Ovary (tissue), 10 donors: ENCODE measurements at places on chromosomes 2 and 18. TPM values are rescaled to one million over a fixed set of nuclear protein-coding genes. Genes with fewer than 3 reads are reported as not detected.

DNA sequence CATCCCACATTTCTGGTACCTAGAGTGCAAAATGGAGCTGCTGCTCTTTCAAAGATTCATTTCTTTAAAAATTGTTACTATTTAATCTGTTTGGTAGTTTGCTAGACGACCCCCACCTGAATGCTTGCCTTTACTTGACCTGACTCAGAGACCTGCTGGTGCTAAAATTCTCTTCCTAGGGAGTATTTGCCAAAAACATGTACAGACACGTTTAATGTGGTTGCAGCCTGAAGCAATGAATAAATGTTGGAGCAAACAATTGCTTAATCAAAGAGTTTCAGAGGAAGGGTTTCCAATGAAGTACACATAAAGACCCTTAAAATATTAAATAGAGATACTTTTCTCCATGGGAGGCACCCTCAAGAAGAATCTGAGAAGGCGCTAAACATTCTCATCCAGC, 734.4 kb downstream of the CBLN2 start:
- H3K27me3 ChIP-seq: no peaks in the 10 kb centered on the region
- no peak overlapping the region for H3K27ac ChIP-seq
- no peak for DNase-seq
- H3K4me1 ChIP-seq: no peaks in the 10 kb centered on the region
- H3K36me3 ChIP-seq: no peaks in the 10 kb centered on the region
- H3K4me3 ChIP-seq: no peak overlapping the region

DNA sequence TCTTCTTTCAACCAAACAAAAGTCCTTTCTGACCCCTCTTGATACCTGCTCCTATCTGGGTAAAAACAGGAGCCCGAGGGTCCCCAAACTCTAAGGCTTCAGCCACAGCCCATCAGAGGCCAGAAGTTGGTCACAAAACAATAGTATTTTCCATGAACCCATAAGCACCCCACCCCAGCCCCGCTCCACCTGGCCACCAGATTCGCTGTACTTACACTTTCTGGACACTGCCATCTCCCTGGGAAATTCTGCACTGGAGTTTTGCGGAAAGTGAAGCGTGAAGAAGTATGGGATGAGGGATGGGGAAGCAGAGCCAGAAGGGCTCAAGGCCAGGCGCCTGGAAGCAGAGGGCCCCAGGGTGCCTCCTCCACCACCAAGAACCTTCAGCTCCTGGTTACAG, 5.2 kb upstream of the RUFY4 start:
- no peak overlapping the region for H3K27ac ChIP-seq
- DNase-seq: no peak
- peaks cover 2% of the 10 kb centered on the region for H3K4me1 ChIP-seq

DNA sequence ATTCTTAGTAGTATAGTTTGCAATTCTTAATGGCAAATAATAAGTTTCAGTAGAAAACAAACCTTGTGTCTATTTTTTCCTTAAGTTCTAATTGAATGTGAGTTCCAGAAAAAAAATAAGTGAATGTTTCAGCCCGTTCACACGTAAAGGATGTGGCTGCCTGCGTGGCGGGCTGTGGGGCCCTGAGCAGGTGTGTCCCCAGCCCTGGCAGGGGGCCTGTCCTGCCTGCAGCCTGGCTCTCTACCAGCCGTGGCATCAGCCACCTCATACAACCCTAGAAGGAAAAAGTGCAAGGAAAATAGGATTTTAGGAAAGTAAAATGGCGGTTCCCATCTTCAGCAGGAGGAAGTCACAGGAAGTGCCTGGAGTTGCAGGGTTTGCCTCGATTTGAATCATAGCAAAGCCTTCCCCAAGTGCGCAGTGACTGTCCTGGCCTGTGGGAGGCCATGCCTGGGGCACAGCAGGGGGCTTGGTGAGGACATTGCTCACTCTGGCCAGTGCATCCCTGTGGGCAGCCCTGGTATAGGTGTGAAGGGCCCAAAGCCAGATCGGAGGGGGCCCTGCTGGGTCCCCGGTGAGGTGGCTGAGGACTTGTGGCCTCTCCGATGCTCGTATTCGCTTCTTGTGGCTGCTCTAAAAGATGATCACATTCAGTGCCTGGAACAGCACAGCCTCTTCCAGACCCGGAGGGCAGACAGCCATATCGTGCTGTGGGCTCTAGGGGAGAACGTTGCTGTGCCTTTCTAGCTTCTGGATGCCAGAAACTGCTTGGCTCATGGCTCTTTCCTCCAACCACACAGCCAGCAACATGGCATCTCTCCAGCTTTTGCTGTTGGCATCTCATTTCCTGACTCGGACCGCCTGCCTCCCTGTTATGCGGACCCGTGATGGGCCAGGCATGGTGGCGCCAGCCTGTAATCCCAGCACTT, 12.6 kb downstream of the DTYMK start:
- H3K4me3 ChIP-seq: no peak overlapping the region
- no peaks in the 10 kb centered on the region for H3K36me3 ChIP-seq
- H3K27me3 ChIP-seq: no peaks in the 10 kb centered on the region
- H3K27ac ChIP-seq: no peak overlapping the region

DNA sequence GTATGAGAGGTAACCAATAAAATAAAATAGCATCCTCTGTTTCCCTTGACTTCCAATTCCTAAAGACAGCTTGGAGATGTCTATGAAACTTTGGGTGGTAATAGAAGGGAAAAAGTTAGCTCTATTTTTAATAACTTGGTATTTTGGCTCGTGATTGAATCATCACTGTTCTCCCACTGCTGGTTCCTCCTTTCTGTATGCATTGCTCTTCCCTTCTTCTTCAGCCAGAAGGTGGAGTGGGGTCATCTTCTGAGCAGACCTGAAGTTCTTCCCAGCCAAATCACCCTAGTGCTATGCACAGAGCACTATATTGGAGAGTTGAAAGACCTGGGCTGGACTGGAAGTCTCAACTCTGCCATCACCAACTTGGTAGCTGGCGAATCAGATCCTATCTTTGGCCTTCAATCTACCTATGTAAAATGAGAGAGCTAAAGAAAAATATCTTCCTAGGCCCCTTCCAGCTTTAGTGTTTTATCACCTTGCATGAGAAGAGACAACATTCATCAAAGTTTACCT, 54.1 kb downstream of the CPO start:
- no peaks in the 10 kb centered on the region for H3K27me3 ChIP-seq
- H3K4me3 ChIP-seq: no peak overlapping the region
- DNase-seq: no peak
- no peaks in the 10 kb centered on the region for H3K36me3 ChIP-seq
- H3K4me1 ChIP-seq: peaks cover 2% of the 10 kb centered on the region
- H3K27ac ChIP-seq: no peak overlapping the region

DNA sequence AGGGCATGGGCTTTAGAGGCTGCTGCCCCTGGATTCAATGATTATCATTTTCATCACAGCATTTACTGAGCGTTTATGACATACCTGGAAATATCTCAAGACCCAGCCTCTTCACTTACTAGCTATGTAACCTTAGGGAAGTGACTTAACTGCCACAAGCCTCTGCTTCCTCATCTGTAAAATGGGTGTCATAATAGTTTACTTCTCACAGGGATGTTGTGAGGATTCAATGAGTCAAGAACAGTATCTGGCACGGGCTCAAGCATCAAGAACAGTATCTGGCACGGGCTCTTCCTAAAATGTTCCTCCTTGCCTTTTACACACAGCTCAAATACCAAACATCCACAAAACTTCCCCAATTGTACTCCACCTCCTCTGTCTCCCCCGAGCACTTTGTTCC, 31.4 kb downstream of the LGALSL start:
- H3K36me3 ChIP-seq: no peaks in the 10 kb centered on the region
- no peaks in the 10 kb centered on the region for H3K27me3 ChIP-seq
- no peak overlapping the region for H3K27ac ChIP-seq
- H3K4me1 ChIP-seq: no peaks in the 10 kb centered on the region
- no peak overlapping the region for H3K4me3 ChIP-seq
- DNase-seq: no peak

- peak overlapping the region; percentile 14 for H3K27ac ChIP-seq
- no peaks in the 10 kb centered on the region for H3K36me3 ChIP-seq
Observed at GRCh38 chr2:157874348-157874747, 1.8 kb downstream of the ACVR1 start.

DNA sequence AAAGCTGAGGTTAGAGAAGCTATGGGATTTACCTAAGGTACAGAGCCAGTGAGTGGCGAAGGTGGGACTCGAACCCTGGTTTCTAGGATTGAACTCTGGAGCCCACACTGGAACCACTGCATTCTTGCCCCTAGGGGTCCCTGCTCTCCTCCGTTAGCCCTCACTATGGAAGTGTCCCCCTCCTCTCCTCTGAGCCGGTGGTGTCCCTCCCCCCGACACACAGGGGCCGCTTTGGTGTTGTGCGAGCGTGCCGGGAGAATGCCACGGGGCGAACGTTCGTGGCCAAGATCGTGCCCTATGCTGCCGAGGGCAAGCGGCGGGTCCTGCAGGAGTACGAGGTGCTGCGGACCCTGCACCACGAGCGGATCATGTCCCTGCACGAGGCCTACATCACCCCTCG, 8.5 kb upstream of the GMPPA start:
- H3K4me3 ChIP-seq: no peak overlapping the region
- H3K27ac ChIP-seq: no peak overlapping the region
- no peaks in the 10 kb centered on the region for H3K4me1 ChIP-seq
- no peaks in the 10 kb centered on the region for H3K27me3 ChIP-seq
- no peaks in the 10 kb centered on the region for H3K36me3 ChIP-seq

GRCh38 chr2:86298411-86299390, 38.7 kb downstream of the REEP1 start:
- peaks cover 9% of the 10 kb centered on the region for H3K4me1 ChIP-seq
- DNase-seq: no peak
- H3K27ac ChIP-seq: no peak overlapping the region
- H3K36me3 ChIP-seq: no peaks in the 10 kb centered on the region
- no peak overlapping the region for H3K4me3 ChIP-seq

DNA sequence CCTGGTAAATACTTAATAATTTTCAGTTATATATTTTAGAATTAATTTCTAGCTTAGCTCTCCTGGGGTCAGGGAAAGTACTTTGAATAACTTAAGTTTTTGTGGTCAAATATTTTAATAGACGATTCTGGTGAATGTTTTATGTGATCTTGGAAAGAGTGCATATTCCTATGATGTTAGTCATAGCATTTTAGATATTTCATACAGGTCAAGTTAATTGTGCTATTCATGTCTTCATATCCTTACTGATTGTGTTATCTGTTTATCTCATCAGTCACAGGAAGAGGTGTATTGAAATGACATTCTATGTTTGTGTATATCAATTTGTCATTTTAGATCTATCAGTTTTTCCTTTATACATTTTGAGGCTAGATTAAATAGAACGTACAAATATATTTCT, 576.2 kb downstream of the CPS1 start:
- no peak for DNase-seq
- no peaks in the 10 kb centered on the region for H3K36me3 ChIP-seq
- H3K4me3 ChIP-seq: no peak overlapping the region
- no peaks in the 10 kb centered on the region for H3K27me3 ChIP-seq
- no peak overlapping the region for H3K27ac ChIP-seq

GRCh38 chr18:69226971-69227370, 173.7 kb upstream of the DOK6 start:
- H3K27me3 ChIP-seq: no peaks in the 10 kb centered on the region
- no peaks in the 10 kb centered on the region for H3K4me1 ChIP-seq
- H3K4me3 ChIP-seq: no peak overlapping the region

- H3K27me3 ChIP-seq: no peaks in the 10 kb centered on the region
- H3K36me3 ChIP-seq: no peaks in the 10 kb centered on the region
- no peak overlapping the region for H3K27ac ChIP-seq
- H3K4me1 ChIP-seq: peaks cover 7% of the 10 kb centered on the region
Observed at GRCh38 chr2:99648906-99649789, 159.3 kb upstream of the REV1 start.

DNA sequence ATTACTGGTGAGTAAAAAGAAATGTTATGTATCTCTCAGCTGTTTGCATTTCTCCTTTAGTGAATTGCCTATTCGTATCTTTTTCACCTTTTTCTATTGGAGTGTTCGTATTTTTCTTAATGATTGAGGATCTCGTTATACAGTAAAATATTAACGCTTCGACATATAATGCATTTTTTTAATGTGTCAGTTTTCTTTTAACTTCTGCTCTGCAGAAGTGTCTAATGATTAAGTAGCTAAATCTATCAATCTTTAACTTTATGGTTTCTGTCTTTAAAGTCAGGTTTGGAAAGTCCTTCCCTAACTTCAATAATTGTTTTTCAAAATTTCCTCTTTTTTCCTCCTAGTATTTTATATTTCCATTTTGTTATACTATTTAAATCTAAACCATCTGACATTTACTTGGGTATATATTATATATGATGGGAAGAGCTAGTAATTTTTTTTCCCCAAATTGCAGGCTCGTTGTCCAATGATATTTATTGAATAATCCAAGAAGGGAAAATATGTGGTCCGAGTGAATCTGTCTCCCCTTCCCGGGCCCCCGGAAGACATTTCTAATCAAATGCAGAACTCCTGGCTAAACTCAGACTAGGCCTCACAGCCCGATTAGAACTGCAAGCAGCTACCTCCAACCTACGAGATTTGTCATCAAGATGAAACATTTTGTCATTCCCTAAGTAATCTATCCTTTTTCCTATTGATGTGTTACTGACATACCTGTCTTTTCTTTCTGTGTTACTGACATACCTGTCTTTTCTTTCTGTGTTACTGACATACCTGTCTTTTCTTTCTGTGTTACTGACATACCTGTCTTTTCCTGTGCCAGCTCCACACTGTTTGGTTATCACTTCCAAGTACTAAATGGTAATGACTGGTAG, 17.2 kb downstream of the PCBP1 start:
- no peak overlapping the region for H3K27ac ChIP-seq
- H3K27me3 ChIP-seq: no peaks in the 10 kb centered on the region
- no peak overlapping the region for H3K4me3 ChIP-seq
- DNase-seq: peak; percentile 78
- no peaks in the 10 kb centered on the region for H3K36me3 ChIP-seq
- peaks cover 2% of the 10 kb centered on the region for H3K4me1 ChIP-seq

GRCh38 chr2:69499966-69500365, 62.7 kb upstream of the NFU1 start:
- H3K27me3 ChIP-seq: no peaks in the 10 kb centered on the region
- DNase-seq: no peak
- H3K27ac ChIP-seq: no peak overlapping the region

DNA sequence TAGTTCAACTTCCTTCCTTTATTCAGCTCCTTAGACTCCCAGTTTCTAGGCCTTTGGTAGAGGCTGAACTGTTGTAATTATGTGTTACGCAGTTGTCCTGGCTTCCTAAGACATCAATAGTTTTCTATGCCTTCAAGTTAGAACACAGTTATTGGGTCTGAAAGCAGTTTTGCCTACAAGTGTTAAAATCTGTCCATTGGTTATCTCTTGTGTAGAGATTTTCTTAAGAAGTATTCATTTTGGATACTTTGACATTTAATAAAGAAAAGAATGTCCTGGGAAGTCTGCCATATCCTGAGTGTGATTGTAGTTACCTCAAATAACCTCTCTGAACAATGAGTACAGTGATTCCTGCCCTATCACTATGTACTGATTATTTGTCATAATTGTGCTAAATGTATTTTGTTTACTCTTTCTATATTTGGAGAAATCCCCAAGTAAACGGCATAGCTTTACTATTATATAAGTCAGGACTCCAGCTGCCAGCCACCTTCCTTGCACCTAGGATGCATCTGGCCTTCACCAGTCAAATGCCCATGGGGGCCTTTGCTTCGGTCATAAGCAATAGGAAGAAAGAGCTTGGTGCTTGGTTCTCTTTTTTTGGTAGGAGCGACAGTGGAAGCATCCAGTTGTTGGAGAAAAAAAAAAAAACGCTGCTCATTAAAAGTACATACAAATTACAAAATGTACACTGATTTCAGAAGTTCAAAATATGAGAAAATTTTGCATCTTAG, 449.5 kb upstream of the PKDCC start:
- no peak overlapping the region for H3K4me3 ChIP-seq
- H3K27ac ChIP-seq: peak overlapping the region; percentile 19
- H3K36me3 ChIP-seq: no peaks in the 10 kb centered on the region

The BCL11A gene
- not detected for total RNA-seq

The SH2D6 gene
- total RNA-seq: 1.9 TPM

The STARD7 gene
- total RNA-seq: 68.9 TPM

The TDRD15 gene
- total RNA-seq: not detected
